Left kidney (tissue), 8 donors: ENCODE measurements at places on chromosomes 1 and 21. TPM values are rescaled to one million over a fixed set of nuclear protein-coding genes. Genes with fewer than 3 reads are reported as not detected.

FAM3B gene
- polyA plus RNA-seq, result 18.3 TPM

RCSD1 gene
- 12.0 TPM for polyA plus RNA-seq

DNA sequence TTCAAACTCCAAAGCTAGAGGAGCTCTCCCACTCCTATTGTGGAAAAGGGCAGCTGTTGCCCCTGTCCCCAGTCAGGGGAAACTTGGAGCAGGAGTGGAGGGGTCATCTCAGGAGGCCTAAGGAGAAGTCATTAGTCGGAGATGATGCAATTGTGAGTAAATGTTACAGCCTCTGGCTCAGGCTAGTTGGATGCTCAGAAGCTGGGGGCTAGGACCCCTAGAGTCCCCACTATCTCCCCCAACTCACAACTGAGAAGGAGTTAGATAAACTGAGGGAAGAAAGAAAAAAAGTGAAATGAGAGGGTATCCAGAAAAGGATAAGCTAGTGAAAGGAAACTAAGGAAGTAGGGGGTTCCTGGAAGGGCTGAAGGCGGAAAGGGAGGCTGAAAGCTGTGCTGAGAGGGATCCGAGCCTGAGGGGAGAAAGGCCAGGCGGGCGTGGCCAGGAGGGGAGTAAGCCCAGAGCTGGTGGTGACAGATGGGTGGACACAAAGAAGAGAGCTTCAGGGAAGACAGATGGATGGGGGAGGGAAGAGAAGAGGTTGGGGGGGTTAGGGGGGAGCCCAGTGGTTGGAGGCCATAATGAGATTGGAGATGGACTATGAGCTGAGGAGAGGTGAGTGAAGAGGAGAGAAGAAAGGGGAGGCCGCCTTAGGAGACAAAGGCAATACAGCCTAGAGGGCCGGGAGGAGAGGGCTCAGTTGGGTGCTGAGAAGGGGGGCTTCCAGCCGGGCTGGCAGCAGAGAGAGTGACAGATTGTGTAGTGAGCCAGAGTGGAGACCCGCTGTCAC is 4.5 kb upstream of the NHLH1 start:
- DNase-seq, result no peak

SEC16B gene
- 4.1 TPM for polyA plus RNA-seq

MAEL gene
- 2.5 TPM for polyA plus RNA-seq

DNA sequence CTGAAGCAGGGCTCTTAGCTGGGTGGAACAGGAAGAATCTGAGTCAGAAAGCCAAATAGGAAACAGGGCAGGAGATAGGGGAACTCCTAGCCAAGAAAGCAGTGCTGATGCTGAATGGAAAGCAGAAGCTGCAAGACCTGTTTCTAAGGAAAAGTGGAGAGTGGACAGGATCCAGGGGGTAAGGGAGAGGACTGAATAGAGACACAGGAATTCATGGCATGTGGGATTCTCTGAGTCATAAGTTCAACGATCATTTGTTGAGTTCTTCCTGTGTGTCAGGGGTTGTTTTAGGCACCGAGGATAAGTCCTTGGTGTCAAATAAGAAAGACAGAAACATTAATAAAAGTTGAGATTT is 153.8 kb upstream of the FGGY start:
- no peak for DNase-seq

DNA sequence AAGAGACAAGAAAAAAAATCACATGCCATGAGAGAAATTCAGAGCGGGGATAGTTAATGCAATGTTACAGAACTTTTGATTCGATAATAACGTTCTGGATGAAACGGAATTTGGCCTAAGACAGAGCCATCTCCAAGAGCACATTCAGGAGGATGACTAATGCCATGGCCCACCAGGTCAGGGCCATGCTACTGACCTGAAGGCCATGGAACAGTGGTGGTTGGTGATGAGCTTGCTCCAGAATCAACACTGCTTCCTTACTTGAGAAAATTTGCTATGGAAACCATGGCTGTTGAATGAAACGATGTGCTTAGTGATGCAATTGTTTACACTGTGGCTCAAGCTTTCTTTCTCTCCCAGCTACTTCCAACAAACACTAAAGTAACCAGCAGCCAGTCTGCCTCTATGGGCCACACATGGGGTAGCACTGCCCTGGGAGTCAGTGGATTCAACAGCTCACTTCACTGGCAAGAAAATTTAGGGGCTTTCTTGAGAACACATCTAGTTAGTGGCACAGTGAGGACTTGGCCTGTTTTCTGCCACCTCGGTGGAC is 299.1 kb downstream of the PCP4 start:
- no peak for DNase-seq

- DNase-seq, result no peak
Observed at GRCh38 chr1:213423605-213424004, 372.6 kb downstream of the RPS6KC1 start.

RGS13 gene
- polyA plus RNA-seq, result not detected

OR2L2 gene
- 0.13 TPM for polyA plus RNA-seq

CYP4Z1 gene
- 0.52 TPM for polyA plus RNA-seq

GRCh38 chr1:154945962-154946850 is 9.7 kb upstream of the PMVK start:
- DNase-seq, result no peak

DNA sequence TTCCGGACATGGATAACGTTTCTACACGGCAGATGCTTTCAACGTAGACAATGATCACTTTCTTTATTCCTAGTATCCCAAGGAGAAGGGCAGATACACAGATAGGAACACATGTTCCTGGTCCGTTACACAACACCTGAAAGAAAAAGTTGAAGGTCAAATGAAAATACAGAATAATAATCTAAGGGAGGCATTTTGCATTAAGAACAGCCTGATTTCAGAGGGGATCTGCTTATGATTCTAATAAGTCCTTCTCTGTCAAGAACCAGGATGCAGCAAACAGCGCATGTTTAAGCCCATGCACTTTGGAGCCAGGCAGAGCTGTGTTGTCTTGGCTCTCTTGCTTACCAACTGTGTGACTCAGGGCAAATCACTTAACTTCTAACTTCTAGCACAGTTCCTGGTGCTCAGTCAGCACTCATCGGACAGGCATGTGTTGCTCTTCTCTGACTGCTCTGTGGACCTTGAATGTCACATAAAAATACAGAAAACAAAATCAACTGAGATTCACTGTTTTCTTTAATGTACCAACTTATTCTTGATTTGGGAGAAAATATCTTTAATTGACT is 56.3 kb upstream of the CNN3 start:
- DNase-seq, result no peak

FLG2 gene
- 0.40 TPM for polyA plus RNA-seq
